Spleen (tissue), 13 donors: ENCODE measurements at places on chromosomes 5 and 9. TPM values are rescaled to one million over a fixed set of nuclear protein-coding genes. Genes with fewer than 3 reads are reported as not detected.

The ARAP3 gene
- 20.7 TPM for total RNA-seq

GRCh38 chr5:150670275-150670947 is 9.4 kb downstream of the MYOZ3 start:
- no peak for DNase-seq

DNA sequence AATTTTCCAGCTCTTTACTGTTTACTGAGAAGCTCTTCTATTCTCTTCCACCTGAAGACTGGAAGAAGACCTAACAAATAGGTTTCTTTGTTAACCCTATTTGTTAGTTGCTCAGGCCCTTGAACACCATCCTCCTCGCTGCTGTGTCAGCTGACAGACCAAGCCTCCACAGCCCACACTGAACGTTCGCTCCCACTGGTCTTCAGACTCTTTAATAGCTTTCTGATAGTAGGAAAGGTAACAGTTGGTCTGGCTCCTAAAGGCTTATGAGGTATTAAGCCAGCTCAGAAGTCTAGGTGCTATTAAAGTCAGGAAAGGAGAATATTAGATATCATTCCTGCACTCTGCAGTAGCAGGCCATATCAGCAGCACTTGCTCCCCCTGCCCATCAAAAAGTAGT is 23.3 kb upstream of the F2R start:
- no peak for DNase-seq

- DNase-seq = no peak
These were observed 647.7 kb upstream of the WWC1 start for GRCh38 chr5:167643631-167644280.

GRCh38 chr5:118379470-118379869 is 608.9 kb downstream of the DTWD2 start:
- no peak for DNase-seq

- no peak for DNase-seq
These were observed 46.3 kb downstream of the SRFBP1 start for GRCh38 chr5:122008061-122008460.

GRCh38 chr9:70085241-70085640 is 41.6 kb downstream of the MAMDC2 start:
- no peak for DNase-seq
